ENCODE measurements at places on chromosomes 6 and 20.

DNA sequence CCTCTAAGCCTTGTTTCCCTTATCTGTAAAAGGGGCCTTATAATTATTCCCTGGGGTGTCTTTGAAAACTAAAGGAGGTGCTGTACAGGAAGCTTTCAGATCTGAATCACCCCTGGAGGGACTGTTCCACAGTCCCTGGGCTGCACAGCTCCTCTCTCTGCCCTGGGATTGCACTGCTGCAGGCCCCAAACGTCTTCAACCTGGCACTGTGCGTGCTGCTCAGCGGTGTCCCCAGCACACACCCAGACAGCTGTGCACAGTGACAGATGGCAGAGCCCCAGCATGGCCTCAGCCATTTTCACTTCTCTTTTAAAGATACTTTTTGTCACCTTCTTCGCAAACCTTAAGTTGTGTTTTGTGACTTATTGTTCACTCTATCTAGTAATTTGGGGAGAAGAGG lies 50.7 kb upstream of the INSM1 start:
- no peak for DNase-seq

- no peak for DNase-seq
These were observed 346.8 kb upstream of the CNR1 start for GRCh38 chr6:88512951-88513350.

DNA sequence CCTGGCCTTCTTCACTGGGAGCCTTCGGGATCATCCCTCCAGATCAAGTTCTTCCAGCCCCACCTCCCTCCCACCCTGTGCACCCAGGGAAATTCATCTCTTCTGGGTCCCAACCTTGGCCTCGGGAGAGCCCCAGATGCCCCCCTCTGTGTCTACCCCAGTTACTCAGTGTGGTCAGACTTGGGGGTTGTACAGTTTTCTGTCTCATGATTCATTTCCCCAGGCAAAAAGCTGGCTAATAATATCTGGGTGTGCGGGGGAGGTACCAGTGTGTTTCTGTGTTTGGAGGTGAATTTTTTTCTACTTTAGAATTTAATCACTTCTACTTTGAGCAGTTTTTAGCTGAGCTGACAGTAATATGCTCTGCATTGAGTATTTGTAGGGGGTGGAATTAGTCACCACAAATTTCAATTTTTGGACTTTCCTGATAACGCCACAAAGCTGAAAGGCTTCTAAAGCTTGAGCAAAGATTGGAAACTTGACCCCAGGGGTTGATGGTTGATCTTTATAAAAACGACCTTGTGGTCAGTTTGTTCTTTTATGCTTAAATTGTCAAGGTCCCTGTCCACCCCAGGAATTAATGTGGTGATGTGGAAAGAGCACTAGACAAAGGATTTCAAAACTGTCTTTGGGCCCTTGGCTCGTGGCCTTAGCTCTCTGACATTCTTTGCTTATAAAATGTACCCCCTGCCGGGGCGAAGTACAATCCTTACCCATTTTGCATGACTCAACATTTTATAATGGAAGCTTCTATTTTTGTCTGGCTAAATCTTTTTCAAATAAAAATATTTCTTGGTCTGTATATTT lies 284.7 kb upstream of the TAB2 start:
- DNase-seq = peak; percentile 60

DNA sequence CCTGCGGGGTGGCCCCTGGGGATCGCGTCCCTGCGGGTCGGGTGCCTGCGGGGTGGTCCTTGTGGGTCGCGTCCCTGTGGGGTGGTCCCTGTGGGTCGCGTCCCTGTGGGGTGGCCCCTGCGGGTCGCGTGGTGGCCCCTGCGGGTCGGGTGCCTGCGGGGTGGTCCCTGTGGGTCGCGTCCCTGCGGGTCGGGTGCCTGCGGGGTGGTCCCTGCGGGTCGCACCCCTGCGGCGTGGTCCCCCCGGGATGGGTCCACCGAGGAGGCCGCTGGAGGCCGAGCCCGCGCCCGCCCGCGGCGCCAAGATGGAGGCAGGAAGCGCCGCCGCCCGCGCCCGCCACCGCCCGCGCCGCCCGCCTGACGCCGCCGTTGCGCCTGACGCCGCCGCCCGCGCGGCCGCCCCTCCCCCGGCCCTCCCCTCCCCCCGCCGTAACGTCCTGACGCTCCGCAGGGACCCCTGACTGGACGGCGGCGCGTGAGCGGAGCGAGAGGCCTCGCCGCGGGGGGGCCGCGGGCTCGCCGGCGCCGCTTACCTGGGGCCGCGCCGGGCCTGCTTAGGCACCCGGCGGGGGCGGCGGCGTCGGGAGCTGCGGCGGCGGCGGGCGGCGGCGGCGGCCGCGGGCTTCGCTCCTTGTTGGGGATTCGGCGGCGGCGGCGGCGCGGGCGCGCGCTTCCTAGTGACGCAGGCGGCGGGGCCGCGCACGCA lies at the start of gene GMEB2:
TSS of gene GMEB2 (minus strand) at position 678 of the 705 bp plus-strand sequence. CDS start 7,704 bp downstream, outside the sequence.
- DNase-seq = peak; percentile 75

DNA sequence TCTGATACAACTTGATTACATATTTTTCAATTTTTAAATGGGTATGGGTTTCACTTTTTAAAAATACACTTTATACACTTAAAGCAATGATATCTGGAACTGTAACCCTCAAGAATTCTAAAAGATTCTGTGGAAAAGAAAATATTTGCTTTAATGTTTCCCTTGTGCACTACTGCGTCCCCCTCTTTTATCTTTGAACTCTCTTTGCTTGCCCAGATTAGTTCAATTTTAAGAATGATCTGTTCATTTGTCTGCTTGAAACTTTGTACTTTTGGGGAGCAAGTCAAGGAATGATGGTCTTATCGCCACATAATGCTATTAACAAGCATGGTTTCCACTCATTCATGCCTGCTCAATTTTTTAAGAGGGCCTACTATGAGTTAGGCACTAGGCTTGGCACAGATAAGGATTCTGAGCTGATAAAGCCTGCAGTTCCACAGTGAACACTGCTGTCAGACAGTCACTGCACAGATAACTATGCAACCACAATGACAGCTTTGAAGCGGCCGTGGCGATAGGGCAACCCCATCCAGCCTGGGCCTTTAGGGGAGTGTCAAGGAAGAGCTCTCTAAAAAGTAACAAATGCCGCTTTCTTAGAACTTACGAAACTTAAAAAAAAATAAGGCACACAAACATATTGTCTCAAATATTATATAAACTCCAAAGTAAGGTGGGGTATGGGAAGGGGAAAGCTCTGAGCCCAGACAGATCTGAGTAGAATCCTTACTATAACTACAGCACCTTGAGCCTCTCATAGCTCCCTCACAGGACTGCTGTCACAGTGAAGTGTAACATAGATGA lies 29.7 kb downstream of the FYN start:
- DNase-seq = no peak

- no peak for DNase-seq
These were observed 39.6 kb upstream of the SPTLC3 start for GRCh38 chr20:12969071-12969669.

DNA sequence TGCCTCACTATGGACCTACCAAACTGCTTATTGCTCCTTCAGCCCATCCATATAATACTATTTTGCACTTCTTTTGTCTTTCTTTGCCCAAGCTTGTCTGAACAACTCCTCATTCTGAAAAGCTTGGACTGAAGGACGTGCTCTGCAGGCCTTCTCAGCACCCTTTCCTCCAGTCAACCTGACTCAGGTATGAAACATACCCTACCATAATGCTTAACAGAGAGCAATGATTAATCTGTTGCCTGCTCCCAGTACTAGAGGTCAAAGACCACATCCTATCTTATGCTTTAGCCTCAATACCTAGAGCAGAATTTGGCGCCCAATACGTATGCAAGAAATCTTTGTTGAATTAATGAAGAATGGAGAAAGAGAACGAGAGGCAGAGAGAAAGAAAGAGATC lies 55.2 kb downstream of the ATXN1 start:
- DNase-seq = no peak

- DNase-seq = peak; percentile 28
These were observed 107.8 kb upstream of the SHLD1 start for GRCh38 chr20:5642155-5642981.

DNA sequence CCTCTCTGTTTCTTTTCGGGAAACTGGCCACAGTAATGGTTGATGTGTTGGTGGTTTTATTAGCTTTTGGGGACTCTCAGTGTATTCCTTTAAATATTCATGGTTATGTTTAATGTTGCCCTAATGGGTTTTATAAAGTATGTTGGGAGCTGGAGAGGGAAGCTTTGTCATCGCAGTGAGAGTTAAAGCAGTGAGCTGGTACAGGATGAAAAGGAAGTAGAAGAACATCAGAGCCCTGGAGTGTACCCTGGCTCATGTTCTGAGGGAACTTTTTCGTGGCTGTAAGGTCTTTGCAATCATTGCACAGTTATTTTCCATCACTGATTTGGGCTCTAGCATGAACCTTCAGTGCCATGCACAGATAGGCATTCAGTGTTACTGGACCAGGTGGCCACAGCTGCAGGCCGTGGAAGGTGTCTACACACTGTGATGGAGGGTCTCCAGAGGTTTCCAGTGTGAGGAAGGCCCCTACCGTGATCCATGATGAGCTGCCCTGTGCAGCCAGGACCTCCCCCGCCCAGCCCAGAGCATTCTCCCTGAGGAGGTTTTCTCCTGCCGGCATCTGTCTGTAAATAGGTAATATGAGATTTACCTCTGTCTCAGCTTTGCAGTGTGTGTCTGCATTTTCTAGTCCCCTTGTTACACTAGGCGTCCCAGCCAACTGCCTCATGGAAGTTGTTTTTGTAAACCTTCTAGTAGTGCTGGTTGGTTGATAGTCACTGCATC lies 22.4 kb upstream of the TMEM217 start:
- no peak for DNase-seq

DNA sequence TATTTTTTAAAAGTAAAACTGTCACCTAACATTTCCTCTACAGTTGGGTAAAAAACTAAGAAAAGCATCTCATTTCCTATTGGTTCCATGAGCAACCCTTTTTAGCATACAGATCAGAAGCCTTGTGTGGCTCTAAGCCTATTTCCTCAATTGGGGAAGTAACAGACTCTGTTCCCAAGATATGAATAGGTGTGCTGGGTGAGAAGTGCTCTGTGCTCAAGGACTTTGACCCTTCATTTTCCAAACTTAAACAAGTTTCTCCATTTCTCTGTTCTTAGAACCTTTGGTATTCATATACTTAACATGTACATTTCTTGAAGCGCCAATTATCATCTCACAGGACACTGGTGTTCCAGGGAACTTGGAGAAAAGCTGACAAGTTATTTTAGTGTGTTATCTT lies 24.1 kb downstream of the CARMIL1 start:
- no peak for DNase-seq

DNA sequence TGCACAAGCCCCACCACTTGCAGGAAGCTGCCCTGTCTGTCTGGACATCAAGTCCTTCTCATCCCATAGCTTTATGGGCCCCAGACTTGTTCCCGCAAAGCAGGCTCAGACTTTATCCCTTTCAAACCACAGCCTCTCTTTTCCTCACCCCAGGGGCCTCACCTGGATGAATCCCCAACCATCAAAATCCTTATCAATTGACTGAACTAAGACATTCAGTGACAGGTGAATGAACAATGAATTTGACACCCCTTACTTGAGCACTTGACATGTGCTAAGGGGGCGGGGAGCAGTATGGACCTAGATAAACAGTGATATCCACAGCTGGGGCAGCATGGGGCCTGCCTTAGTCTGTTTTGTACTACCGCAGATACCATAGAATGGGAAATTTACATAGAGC lies 5.0 kb downstream of the RAB44 start:
- no peak for DNase-seq

GRCh38 chr6:99121748-99122147 lies 174.0 kb upstream of the FBXL4 start:
- no peak for DNase-seq

GRCh38 chr6:16043171-16044135 lies 85.4 kb upstream of the MYLIP start:
- no peak for DNase-seq
